Tibial artery (tissue), 4 donors: ENCODE measurements at places on chromosomes 4 and X.

DNA sequence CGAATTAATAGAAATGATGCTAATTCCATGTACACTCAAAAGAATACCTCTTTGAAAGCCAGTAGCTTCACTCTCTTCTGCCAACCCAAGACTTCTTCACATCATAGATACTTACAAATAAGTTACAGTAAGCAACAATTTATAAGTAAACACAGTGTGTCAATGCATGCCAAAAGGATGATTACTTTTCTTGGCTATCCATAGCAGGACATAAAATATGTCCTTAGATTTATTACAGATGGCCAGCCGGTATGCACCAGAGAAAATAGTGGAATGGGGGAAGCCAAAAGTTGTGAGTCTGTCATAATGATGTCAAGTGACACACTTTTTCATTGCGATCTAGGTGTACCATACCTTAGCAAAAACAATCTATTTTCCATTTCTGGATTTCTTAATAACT lies 631 bp upstream of the BMX start:
- no peak for DNase-seq

GRCh38 chrX:15143050-15143824 lies 126.6 kb downstream of the ASB9 start:
- peak; percentile 20 for DNase-seq

- no peak for DNase-seq
Measured at GRCh38 chrX:135114392-135114791, 5.9 kb downstream of the ETDB start.

DNA sequence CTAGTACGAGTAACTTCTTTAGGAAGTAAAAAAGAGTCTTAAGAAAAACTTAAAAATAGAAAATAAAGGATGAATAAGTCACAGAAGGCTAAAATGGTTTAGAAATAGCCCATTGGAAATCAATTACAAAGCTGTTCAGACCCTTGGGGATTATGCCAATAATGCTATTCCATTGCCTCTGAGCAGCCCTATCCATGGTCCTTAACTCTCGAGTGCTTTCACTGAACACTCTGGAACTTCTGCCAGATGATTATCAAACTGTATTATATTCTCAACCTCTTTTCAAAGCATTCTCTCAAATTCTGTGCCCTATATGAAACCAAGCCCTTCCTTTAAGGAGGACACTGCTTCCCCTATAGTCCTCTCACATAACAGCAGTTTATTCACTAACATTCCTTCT lies 17.0 kb downstream of the SLC9B1 start:
- DNase-seq, result no peak

- DNase-seq, result no peak
Measured at GRCh38 chr4:132691668-132692067, 457.4 kb upstream of the PCDH10 start.

DNA sequence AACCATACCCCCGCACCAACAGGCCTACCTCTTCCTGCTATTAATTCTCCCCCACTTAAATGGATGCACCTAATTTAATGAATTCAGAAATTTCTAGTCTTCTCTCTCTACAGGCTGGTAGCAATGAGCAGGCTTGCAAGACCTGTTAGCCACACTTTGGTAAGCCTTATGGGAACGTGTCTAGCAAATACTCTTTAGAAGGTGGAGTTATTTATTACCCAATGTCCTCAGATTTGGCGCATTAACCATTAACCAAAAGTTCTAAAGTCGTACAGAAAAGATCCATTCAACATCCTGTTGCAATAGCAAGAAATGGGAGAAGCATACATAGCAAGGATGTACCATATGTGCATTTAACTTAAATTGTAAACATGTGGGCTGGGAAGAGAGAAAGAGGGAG lies 47.5 kb downstream of the SLITRK2 start:
- DNase-seq, result no peak
